Activated CD8-positive, alpha-beta memory T cell treated with anti-CD3 and anti-CD28 coated beads for 1 hour (primary cell): ENCODE measurements at places on chromosomes 11 and 22.

- no peak for DNase-seq
Measured at GRCh38 chr11:123392844-123393243, 37.2 kb upstream of the GRAMD1B start.

- DNase-seq: no peak
Measured at GRCh38 chr11:65606876-65607613, 7.0 kb downstream of the MAP3K11 start.

DNA sequence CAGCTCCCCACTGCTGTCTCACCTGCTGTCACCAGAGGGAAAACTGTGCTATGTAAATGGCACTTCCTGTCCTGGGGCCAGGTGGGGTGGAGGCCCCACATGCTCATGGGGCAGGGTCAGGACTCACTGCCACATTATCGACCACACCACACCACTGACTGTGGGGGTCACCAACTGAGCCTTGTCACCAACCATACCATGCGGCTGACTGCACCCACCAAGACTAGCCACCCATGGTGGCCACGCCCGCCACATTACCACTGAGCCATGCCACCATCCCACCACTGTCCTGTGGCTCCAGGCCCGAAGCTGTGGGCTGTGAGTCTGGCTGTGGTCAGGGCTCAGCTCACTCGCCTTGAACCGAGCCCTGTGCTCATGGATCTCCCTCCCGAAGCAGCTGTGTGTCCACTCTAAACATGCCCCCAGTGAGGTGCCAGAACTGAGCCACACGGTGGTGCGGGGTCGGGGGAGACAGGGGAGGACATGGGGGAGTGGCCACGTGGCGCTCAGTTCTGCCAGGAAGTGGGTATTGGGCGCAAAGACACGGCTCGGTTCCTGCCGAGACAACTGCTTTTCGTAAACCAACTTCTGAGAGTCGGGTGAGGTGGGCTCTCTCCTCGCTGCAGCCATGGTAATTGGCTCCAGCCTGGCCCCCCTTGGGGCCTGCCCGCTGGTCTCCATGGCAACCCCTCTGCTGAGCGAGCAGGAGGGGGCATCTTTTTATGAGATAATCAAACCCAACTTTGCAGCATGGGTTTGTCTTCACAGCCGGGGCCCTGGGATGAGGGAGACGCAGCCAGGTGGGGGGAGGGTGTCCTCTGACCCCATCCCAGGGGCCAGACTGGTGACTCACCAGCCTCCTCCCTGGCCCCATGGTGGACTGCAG, 23.2 kb downstream of the RTN4R start:
- peak; percentile 50 for DNase-seq

GRCh38 chr11:112156956-112157766, 6.7 kb downstream of the IL18 start:
- no peak for DNase-seq

DNA sequence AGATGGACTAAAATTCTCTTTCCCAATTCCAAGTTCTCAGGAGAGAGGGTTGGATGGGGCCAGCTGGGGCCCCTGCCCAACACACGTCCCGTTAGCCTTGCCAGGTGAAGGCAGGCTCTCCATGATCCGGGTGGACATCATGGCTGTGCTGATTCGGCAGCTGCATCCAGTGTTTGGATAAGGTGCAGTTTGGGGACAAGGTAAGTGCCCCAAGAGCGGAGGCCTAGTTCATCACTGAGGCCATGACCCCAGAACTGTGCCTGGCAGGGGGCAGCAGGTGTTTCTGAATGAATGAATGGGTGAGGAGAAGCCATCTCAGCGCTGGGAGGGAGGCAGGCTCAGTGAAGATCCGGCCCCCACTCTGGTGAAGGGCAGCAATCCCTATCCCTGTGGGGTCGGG, 520.4 kb downstream of the TBC1D22A start:
- no peak for DNase-seq

- DNase-seq: no peak
Measured at GRCh38 chr11:62708793-62709192, 1.3 kb downstream of the GNG3 start.

DNA sequence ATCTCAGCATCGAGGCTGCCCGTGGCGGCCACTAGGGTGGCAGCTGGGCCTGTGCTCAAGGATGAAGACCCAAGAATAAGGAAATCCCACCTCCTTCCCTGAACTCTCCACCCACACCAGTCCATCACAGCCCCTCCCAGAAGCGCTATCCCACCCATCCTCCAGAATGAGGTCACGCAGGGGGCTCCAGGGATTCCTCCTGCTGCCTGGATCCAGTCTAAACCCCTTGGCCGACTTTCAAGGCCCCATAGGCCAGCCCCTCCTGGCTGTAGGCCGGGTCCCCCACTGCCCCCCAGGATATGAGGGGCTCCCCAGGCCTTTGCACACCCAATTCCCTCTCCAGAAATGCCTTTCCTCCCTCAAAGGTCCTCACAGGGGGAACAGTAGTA, 19.0 kb upstream of the SCGB1A1 start:
- DNase-seq: no peak

DNA sequence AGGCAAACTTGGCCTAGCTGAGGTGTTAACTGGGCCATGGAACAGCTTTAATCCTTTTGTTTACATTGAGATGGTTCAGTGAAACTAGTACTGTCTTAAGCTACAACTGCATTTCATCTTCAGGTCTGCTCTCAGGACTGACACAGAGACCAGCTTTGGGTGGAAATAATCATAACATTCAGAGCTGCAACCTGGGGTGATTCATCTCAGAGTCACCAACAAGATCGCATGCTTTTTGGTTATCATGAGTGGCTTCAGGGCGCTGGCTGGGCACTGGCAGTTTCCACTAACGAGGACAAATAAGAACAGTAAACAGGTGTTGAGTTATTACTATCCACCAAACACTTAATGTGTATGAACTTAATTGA, 60.9 kb upstream of the PAX6 start:
- no peak for DNase-seq

- DNase-seq: no peak
Measured at GRCh38 chr22:21070690-21071615, 25.2 kb downstream of the LRRC74B start.

GRCh38 chr11:64369440-64370421, 10.8 kb downstream of the RPS6KA4 start:
- no peak for DNase-seq
